ENCODE measurements at places on chromosomes 11 and 22.

DNA sequence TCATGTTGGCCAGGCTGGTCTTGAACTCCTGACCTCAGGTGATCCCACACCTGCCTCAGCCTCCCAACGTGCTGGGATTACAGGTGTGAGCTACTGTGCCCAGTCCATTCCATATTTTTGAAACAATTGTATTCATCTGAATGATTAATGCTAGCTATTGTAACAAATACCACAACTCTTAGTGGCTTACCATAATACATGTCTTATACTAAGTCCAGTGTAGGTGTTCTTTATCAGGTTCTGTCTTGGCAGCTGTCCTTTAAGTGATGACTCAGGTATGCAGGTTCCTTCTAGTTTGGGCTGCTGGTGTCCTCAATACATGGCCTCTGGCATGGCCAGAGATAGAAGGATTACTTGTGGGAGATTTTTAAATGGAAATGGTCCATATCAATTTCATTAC, 39.0 kb downstream of the UVRAG start:
- DNase-seq, result no peak

DNA sequence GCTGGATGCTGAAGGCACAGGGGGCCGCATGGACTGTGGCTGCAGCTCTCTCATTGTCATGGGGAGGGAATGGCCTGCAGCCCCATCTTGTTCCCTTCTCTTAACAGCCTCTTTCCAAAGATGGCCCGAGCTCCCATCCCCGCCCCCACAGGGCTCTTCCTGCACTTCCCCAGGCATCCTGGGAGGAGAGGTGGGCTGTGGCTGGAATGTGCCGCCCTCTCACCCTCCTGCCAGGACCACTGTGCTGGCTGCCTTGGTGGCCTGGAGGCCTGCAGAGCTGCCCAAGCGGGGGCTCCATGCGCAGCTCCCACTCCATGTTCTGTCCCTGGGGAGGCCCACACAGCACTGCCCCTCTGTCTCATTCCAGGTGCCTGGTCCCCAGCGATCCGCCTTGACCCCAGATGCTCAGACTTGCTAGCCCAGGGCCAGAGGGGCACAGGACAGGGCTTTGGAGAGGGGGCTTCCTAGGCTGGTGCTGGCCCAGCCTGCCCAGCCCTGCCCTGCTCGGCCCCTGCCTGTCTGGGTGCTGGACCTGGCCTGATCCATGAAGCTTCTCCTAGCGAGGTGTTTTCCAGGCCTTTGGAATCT, 56.6 kb downstream of the RTN4R start:
- no peak for DNase-seq

DNA sequence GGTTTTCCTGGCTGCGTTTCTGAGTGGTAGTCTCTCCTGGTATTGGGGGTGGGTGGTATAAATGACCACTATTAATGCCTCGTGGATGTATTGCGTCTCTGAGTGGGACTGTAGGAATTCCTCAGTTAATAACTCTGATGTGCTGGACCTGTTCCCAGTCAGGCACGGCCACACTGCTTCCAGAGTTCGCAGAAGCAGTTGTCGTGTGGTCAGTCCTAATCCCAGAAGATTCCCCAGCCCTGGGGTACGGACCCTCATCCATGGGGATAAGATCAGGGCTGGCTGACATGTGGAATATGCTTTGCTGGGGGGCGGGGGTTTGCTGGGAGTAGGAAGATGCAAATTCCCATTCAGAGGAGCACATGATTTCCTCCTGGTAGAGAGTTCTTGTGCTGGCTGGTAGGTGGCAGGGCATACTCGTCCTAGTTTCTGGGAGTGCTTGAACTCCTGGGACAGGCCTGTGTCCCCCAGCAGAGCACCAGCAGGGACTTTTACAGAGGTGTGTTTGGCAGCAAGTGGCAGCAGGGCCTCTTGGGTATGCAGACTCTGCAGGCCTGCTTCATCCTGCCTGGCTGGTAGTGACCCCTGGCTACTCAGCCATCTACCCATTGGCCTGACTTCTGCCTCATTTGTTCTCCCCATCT, 157.4 kb downstream of the NAV2 start:
- DNase-seq, result no peak

GRCh38 chr11:13649619-13650018, 18.8 kb upstream of the FAR1 start:
- DNase-seq, result no peak

DNA sequence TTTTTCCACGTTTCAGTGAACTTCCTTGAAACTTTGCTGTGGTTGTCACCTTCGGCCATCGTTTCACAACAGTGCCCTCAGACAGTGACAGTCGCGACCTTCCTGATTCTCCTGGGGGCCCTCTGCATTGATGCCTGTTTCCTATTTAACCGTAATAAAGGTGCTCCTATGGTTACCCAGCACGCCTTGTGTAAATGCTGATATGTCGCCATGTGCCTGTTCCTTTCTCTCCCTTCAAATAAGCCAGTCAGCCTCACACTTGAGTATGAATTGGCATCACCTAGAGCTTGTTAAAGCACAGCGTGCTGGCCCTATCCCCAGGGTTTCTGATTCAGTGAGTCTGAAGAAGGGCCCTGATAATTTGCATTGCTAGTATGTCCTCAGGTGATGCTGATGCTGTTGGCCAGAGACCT, 104.8 kb downstream of the MICAL2 start:
- no peak for DNase-seq

Measured in CD4-positive, alpha-beta memory T cell (primary cell).